ENCODE measurements at places on chromosomes 7 and 10.

- DNase-seq = no peak
Observed at GRCh38 chr7:81186691-81187090, 267.8 kb upstream of the SEMA3C start.

GRCh38 chr7:39417642-39418041 lies 148.6 kb upstream of the YAE1 start:
- no peak for DNase-seq

- DNase-seq = no peak
Observed at GRCh38 chr7:585229-585711, 65.6 kb upstream of the PDGFA start.

DNA sequence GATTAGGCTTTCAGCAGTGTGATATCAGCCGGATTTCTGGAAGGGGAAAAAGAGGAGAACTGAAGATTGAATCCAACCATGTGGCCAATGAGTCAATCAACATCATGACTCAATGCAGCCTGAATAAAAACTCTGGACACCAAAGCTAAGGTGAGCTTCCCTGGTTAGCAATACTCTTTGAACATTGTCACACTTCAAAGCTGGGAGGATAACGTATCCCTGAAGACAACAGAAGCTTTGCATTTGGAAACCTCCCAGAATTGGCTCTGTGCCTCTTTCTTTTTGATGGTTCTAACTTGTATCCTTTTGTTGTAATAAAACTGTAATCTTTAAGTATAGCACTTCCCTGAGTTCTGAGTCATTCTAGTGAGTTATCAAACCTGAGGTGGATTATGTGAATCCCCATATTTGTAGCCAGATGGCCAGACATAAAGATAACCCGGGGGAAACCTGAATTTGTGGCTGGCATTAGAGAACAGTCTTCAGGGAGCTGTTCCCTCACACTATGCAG lies 284.4 kb downstream of the IPMK start:
- no peak for DNase-seq

- DNase-seq = peak; percentile 61
Observed at GRCh38 chr10:30436191-30436611, 2.2 kb downstream of the MAP3K8 start.

DNA sequence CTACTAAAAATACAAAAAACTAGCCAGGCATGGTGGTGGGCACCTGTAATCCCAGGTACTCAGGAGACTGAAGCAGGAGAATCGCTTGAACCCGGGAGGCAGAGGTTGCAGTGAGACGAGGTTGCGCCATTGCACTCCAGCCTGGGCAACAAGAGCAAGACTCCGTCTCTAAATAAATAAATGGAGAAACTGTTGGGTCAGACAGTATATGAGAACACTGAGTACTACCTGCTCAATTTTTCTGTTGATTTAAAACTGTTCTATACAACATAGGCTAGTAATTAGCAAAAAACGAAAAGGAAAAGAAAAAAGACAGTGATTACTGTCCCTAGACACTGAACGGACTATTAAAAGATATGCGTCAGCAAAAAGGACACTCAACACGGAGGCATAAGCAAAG lies 26.7 kb downstream of the GFRA1 start:
- DNase-seq = no peak

DNA sequence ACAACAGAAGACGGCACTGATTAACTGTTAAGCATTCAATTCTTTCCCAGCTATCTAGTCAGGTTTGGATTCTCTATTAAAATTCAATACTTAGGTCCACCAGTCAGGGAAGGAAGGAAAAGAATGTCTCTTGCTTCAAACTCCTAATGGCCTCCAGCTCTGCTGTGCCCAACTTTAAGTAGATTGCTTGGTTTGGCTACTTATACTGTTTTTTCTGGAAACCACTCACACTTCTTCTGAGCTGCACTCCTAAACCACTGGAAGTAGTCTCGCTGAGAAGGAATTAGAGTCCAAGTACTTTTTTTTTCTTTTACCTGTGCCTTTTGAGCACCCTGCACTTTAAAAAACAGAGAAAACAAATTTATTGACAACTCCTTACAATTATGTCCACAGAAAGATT lies 26.7 kb upstream of the COL1A2 start:
- DNase-seq = no peak

DNA sequence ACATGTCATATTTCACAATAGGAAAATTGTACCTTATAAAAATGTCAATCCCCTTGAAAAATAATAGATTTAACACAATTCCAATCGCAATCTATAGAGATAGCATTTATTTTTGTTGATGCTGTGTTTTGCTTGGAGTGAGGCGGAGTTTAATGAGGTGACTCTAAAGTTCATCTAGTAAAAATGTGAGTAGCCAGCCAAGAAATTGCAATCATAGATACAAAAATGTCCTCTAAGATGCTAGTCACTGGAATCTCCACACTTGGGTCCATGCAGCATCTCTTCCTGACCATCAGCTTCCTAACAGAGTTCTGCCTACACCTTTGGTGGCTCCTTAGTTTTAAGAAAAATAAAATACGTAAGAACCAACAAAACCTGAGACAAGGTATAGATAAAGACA lies 44.9 kb downstream of the GLI3 start:
- no peak for DNase-seq

DNA sequence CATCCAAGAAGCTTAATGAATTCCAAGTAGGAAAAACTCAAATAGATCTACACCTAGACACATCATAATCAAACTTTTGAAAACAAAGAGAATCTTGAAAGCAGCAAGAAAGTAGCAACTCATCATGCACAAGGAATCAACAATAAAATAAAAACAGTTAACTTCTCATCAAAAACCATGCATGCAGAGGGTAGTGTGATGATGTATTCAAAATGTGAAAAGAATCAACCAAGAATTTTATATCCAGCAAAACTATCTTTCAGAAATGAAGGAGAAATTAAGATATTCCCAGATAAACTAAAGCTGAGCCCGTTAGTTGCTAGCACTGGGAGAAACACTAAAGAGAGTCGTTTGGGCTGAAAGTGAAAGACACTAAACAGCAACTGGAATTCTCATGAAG lies 4.3 kb upstream of the PARP12 start:
- DNase-seq = no peak

DNA sequence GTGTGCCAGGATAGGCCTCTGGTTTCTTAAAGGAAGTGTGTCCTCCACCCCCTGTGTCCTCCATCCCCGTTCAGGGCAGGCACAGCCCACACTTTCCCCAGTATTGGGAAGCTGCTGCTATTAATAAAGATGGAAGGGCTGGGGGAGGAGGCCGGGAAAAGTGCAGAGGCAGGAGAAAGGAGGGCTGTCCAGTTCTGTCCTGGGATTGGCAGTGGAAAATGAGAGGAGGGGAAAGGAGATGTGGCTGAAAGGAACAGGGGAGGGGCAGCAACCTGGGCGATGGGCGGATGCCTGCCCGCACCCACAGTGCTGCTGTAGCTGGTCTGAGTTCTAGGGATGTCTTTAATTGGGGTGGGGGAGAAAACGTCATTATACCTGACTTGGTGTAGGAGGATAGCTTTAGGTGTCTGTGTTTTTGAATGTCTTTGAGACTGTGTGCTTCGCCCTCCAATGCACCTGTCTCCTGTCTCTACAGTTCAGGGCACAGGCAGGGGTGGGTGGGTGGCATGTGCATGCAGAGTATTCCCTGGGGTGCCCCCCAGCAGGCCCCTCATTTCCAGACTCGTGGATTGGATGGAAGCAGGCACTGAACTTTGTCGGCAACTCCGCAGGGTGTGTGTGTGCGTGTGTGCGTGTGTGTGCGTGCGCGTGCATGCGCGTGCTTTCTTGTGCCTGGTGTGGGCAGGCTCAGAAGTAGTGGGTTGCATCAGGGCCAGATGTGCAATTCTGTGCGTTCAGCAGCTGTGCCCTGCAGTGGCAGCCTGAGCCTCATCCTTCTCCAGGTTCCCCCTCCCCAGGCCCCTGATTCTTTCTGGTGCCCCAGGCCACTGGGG lies 2.5 kb downstream of the TRIM8 start:
- peak; percentile 67 for DNase-seq

GRCh38 chr10:36840788-36841187 lies 284.6 kb upstream of the ANKRD30A start:
- no peak for DNase-seq

DNA sequence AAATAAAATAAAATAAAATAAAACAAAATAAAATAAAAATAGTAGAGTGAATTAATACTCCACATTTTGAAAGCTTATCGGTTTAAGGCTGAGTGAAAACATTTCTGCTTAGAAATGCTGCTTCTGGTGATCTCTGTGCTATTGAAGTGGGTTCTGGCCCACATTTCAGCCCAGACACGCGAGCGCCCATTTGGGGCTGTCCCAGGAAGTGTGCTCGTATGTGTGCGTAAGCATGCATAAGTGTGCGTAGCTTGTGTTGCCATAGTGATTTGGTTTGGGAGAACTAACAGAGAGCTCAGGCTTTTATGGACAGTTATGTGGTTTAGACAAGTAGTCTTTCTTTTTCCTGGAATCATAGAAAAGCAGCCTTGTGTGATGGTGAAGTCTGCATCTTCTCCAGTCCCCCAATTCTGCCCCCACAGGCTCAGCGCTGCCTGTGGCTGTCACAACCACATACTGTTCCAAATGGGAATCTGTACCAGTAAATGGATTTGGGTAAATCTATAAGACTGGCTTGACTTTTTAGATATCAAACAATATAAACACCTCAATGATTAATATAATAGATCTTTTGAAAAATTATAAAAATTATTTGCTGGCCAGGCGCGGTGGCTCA lies 29.8 kb upstream of the PURB start:
- no peak for DNase-seq

DNA sequence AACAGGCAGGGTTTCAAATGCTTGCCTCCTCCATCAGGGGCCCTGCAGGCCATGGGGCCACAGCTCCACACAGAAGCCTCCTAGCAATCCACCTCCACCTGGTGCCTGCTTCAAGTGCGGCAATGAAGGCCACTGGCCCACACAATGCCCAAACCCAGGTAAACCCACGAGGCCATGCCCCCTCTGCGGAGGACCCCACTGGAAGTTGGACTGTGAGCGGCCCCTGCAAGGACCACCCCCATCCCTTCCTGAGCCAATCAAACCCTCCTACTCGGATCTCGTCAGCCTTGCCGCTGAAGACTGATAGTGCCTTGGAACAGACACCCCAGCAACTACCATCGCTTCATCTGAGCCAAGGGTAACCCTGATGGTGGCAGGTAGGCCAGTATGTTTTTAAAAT lies 63.1 kb downstream of the LRRC17 start:
- no peak for DNase-seq

DNA sequence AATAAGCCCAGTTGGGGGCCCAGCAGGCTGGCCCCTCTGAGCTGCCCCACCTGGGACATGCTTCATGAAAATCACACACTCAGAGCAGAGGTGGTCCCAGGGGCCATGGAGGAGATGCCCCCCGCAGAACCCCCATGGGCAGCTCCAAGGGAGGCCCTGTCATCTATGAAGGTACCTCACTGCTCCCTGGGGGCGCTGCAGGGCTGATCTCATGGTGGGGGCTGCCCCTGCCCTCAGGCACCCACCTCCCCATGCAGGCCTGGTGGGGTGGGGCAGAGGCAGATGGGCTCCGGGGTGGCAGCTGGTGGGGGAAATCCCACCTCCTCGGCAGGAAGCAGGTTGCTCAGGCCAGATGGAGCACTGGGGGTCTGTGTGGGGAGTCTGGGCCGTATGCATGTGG lies 60.5 kb downstream of the YKT6 start:
- no peak for DNase-seq

DNA sequence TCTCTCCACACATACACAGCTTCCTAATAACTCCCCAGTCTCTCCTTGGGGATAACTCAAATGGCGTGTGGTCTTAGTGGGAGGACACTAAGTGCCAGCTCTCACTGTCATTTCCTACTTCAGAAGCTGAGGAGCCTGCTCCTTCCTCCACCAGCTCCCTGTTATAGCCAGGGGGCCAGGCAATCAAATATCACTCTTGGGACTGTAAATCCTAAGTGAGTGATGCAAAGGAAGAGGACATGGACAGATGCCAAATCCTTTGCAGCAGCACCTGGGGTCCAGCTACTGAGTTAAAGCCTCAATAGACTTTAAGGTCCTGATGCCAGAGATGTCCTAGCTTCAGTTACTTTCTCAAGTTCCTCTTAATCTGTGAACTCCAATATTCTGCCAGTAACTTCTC lies 34.1 kb downstream of the SEM1 start:
- DNase-seq = no peak

- no peak for DNase-seq
Observed at GRCh38 chr10:21599582-21599981, 65.5 kb downstream of the MLLT10 start.

- DNase-seq = no peak
Observed at GRCh38 chr7:4227105-4228010, 454.7 kb upstream of the FOXK1 start.

DNA sequence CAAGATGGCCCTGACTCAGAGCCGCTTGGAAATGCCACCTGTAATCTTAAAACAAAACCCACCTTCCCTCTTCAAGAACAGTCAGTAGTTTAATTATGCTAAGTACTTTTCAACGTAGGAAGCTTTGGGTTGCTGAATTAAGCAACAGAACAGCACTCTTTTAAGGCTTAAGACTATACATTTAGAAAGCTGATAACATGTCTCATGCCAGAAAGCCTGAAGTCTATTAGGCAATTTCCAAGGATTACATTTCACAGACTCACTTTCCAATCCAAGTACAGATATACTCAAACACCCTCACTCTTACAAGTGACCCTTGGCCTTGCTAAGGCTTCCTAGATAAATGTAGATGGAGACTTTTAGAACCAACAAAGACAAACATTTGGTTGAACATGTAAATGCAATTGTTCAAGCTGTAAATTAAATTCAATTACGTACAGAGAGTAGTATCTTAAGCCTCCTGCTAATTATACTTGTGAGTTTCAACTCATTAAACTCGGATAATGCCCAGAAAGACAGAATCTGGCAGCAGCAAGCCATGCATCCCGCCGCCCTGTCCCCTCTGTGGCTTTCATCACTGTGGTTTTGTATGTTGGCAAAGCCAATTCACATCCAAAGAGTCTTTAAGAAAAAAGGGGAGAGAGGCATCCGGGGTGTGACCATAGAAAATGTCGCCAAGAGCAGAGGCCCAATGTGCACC lies 283.1 kb upstream of the NRP1 start:
- no peak for DNase-seq

GRCh38 chr7:112896026-112896601 lies 105.9 kb upstream of the TMEM168 start:
- no peak for DNase-seq

DNA sequence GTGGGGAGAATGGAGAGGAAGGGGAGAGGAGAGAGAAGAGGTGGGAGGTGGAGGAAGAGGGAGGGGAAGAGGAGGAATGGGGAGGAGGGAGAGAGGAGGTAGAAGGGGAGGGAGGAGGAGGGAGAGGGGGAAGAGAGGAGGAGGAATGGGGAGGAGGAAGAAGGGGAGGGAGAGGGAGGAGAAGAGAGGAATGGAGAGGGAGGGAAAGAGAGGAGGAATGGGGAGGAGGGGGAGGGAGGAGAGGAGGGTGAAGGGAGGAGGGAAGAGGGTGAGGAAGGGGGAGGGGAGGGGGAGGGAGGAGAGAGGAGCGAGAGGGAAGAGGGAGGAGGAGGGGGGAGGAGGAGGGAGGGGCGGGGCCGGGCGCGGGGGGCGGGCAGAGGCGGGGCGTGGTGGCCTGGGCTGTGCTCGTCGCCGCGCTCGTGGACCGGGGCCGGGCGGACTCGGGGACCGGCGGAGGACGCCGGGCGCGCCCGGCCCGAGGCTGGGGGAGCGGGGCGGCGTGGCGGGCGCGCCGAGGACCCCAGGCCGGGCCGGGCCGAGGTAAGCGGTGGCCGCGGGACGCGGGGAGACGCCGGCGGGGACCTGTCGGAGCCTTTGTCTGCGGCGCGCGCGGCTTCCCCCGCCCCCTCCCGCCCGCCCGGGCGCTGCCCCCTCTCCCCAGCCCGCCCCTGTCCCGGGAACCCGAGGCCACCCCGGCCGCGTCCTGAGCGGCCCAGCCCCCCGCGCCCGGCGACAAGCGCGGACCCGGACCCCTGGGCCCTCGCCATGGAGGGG lies at the start of gene SLC29A4:
Gene SLC29A4 (plus strand): TSS at position 401 of the 774 bp plus-strand sequence. CDS start 4,874 bp downstream, outside the sequence.
- DNase-seq = no peak

GRCh38 chr7:16318989-16319915 lies 102.1 kb downstream of the CRPPA start:
- DNase-seq = no peak
